ENCODE measurements at places on chromosomes 16 and 17.
A peak's percentile ranks its signal among the peaks of the same experiment; 100 is the strongest.

DNA sequence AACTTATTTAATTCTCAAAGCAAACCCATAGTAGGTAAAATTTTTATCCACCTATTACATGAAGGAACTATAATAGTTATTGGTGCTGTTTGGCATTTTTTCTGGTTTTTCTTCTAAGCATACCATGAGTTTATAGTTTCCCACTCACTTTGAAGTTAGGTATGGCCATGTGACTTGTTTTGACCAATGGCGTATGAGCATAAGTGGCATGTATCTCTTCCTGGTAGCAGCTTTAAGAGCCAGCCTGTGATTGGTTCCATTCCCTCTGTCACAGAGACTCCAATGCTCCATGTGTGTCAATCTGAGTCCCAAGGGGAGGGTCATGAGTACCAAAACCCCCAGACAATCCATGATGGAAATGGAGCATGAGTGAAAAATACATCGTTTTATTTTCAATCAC, 282.9 kb upstream of the N4BP1 start:
- DNase-seq, result no peak

DNA sequence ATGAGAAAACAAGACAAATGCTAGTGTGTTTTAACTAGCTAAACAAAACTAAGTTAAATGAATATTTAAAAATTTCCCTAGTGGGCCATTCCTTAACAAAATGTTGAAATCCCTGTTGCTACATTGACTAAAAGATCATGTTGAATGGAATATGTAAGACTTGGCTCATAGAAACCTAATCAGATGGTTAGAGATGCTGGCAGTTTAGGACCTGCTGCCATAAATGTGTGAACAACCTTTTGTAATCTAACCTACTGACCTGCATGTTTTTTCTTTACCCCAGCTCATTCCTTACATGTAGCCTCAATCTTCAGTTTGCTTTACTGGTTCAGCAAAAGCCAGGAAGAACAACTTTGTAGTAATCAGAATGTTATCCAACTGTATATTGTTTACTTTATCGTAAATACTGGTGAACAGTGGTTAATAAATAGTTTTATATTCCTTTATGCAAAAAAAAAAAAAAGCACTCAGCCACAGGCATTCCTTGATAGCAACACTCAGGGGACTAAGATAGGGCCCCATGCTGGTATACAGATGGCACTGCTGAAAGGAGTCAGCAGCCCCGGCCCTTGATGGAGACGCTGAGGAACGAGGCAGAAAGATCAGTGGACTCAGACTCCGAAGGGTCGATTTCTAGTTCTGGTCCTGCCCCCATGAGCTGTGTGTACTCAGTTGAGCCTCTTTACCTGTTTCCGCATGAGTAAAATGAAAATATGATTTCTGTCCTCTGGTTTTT, 78.2 kb downstream of the MARF1 start:
- no peak for DNase-seq

- DNase-seq, result no peak
These were observed 26.3 kb downstream of the ARHGAP23 start for GRCh38 chr17:38454532-38454931.

- no peak for DNase-seq
These were observed 107.4 kb upstream of the CRHR1 start for GRCh38 chr17:45676695-45677094.

GRCh38 chr17:50710650-50711049, 2.9 kb upstream of the ANKRD40 start:
- DNase-seq, result no peak

DNA sequence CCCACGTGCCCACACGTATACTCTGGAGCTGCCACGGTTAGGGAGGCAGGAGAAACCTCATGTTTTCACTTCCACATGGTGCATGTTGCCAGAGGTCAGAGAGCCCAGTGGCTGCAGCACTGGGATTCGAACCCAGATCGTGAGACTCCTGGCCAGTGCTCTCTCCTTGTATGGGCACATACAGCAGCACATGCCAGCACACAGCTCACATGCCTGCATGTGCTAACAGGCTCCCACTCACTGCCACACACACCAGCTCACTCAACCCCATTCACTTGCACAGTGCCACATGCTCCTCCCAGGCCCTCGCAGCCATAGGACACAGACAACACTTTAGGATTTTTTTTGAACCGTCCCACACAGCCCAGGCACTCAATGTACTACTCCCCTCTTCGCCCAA, 49.5 kb upstream of the MRPS23 start:
- no peak for DNase-seq

DNA sequence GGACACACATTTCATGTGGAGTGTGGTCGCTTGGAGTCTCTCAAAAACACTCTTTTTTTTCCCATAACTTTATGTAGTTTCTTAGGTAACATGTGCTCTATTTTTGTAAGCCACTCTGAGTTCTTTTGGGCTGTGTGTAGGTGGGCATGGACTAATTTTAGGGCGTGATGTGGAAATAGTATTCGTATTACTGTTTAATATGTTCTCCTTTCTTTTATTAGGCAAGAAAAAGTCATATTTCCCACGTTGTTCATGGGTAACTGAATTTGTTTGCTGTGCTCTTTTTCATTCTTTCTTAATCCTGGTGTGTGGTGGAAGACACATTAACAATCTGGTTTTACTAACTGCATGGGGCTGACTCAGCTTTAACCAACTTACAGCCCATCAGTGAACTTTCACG, 27.4 kb downstream of the NDEL1 start:
- no peak for DNase-seq

DNA sequence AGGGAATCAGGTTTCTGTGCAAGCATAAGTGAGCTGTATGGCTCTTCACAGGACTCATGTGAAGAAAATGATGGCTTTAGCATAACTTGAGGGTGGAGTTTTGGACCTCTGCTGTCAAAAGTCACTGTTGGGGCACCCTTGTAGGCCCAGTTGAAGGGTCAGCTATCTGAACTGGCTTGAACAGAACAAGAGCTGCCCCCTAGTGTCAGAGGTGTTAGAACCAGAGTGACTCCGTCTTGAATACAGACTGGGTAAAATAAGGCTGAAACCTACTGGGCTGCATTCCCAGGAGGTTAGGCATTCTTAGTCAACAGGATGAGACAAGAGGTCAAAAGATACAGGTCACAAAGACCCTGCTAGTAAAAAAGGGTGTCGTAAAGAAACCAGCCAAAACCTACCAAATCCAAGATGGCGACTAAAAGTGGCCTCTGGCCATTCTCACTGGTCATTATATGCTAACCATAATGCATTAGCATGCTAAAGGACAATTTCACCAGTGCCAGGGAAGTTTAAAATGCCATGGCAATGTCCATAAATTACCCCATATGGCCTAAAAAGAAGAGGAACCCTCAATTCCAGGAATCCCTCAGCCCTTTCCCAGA, 484.0 kb upstream of the ERCC4 start:
- DNase-seq, result no peak

GRCh38 chr16:69036399-69037091, 68.9 kb upstream of the HAS3 start:
- no peak for DNase-seq

GRCh38 chr17:63325808-63326207, 120.3 kb downstream of the CYB561 start:
- DNase-seq, result no peak

DNA sequence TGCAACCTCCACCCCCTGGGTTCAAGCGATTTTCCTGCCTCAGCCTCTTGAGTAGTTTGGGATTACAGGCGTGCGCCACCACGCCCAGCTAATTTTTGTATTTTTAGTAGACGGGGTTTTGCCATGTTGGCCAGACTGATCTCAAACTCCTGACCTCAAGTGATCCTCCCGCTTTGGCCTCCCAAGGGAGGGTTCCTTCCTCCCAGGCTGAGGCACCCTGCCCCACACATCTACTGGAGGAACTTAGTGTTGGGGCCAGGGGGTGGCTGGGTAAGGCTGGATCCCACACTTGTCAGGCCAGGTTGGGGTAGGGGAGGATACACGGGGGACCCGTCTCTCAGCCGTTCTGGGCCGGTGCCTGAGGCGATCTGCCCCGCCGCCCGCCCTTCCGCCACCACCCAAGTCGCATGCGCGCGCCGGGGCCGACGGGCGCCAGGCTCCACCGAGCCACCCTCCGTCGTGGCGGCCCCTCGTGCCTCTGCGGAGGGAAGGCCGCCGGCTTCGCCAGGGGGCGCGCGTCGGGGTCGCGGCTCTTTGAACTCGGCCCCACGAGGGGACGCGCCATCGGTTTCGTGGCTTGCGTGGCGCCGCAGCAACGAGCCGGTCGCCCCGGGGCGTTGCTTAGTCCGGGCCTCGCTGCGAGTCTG, 15.9 kb downstream of the GRB7 start:
- peak; percentile 58 for DNase-seq

DNA sequence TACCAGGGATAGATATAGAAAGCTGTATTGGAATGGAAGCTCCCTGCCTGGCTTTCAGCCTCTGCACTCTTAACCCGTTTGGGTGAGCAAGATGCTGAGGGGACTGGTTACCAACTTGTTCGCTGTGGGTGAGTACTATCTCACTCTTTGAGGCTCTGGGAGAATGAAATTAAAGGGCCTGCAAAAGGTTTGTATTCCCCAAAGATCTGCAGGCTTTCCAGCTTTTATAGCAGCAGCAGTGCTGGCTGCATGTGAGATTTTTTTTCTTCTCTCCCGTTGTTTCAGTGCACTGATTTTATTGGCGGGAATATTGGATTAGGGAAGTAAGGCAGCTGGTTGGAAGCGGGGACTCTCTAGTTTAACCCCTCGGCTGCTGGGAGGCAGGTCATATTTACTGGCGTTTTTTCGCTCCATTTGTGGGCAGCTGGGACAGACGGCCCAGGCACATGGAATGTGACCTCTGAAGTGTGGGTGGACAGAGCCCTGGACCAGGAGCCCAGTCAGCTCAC, 30.9 kb downstream of the C17orf75 start:
- DNase-seq, result no peak

DNA sequence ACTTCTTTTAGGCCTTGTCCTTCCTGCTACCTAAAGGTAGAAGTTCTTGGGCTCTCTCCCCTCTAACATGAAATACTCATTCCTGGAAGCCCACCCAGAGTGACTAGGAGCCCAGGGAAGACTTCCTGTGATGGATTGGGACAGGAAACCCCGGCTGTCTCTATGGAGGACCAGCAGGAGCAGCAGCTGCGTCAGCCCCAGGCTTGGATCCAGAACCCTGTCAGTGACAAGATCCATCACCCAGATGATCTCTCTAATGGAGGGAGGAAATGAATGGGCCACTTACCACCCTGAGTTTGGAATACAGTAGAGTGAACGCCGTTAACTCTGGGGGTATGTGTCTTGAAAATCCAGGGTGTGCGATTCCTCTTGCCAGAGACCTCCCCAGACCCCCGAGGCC, 195.7 kb upstream of the WSCD1 start:
- no peak for DNase-seq

DNA sequence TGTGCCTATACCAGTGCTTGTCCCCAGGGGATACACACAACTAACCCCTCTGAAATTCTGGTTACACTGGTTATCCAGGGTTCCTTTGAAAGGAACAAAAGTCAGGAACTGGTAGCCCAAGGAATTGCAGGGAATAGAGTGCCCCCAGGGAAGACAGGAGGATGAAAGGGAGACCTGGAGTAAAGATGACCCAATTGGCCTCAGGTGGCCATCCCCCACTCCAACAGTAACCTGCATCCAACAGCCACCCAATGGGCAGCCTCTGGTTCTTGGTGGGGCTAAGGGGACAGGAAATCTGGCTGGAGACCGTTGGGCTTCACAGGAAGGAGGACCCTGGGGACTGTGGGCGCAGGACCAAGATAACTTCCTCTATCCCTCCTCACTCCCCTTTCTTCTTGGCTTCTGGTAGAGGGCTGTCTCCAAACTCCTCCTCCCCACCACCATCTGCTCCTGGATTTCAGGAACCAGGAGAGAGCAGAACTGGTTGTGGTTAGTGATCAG, 826 bp upstream of the MPO start:
- no peak for DNase-seq

GRCh38 chr16:75503801-75504200, 8.6 kb upstream of the CHST6 start:
- no peak for DNase-seq

DNA sequence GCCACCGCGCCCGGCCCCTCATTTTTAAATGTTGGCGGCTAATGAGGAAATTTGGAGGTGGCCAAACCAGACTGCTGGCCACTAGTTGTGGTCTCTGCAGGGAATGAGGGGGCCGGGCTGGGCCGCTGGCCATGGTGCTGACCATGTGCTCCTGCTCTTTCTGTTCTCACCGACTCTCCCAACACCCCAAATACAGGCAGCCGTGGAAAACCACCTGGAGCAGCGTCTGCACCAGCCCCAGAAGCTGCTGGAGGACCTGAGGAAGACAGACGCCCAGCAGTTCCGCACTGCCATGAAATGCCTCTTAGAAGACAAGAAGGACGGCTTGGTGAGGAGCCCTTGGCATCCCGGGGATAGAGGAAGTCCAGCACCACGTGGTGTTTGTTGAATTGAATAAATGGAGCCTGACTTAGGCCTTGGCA, 21.3 kb downstream of the OTOA start:
- no peak for DNase-seq

DNA sequence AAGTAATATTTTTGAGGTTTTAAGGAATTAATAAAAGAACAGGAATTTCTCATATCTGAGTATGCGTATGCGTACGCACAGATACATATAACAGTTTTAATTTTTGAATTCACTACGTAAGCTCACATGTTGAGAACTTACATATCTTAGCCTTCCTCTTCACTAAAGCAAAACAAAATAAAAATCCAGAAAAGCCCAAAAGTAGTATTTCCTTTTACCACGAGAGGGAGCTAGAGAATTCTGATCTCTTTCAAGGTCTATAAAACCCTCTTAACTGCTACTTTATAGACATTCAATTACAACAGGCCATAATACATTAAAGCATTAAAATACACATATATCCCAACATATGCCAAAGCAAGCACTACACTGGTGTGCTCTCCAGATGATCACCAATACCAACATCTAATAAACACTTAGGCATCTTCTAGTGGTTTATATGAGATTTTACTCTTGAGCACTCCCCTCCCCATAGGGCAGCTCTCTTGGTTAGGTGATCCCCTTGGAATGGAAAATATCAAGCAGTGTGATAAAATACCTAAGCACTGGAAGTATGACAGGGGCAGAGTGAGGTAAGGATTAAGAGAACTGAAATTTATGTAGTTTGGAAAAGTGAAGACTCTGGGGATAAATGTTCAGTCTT, 94.0 kb downstream of the SKAP1 start:
- DNase-seq, result no peak

DNA sequence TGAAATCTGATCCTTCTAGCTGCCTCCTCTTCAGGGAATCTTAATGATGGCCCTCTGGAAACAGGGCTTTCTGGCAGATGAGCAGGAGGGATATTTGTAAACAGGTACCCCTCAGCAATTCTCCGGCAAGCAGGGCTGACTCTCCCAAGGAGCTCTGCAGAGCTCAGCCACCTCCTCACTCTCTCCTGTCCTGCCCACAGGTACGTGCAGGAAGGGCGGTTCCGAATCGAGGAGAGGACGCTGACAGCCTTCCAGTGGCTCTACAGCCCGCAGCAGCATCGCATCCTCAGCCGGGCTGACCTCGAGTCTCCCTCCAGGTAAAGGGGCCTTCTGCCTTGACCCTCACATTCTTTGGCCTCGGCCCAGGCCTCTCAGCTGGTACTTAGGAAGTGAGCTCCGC, 20.7 kb upstream of the CCDC92B start:
- DNase-seq, result no peak

- no peak for DNase-seq
These were observed 155.9 kb upstream of the MYOCD start for GRCh38 chr17:12509801-12510200.

- DNase-seq, result no peak
These were observed 108.5 kb upstream of the RCVRN start for GRCh38 chr17:10013365-10014112.

All from GM18507 (cell line).